ENCODE measurements at places on chromosomes 4 and X.

- peak; percentile 4 for DNase-seq
These were observed 1.3 kb upstream of the PDHA1 start for GRCh38 chrX:19342331-19342906.

DNA sequence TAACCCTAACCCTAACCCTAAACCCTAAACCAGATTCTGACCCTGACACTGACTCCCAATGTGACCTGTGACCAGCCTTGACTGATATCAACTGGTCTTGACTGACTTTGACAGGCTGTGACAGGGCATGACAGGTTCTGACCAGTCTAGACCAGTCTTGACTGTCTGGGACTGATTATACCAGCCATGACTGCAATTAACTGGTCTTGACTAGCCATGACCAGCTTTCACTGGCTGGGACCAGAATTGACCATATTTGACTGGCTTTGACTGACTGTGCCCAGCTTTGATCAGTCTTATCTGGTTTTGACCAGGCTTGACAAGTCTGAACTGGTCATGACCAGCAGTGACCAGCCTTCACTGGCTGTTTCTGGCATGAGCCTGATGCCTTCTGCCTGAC is 95.5 kb downstream of the BMP15 start:
- no peak for DNase-seq

GRCh38 chr4:36243355-36244256 is 708 bp downstream of the ARAP2 start:
- DNase-seq, result no peak

DNA sequence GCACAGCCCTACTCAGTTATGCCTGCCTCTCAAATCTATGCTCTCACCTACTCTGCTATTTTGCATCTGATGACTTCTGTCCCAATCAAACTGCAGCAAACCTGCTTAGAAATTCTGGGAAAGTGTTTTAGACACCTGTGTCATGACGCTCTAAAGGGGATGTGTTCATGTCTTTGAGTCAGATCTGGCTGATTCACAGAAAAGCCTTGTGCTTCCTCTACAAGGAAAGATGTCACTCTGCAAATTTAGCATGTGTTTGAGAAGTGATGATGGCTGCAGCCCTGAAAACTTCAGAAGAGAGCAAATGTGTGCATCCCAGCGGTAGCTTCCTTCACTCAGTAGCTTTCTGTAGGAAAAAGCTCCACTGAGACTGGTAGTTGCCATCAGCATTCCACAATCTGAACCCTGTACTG is 235.4 kb downstream of the MGST2 start:
- no peak for DNase-seq
